ENCODE measurements at places on chromosomes 6 and 20.

- DNase-seq, result no peak
Observed at GRCh38 chr20:45339799-45340198, 8.4 kb downstream of the SDC4 start.

DNA sequence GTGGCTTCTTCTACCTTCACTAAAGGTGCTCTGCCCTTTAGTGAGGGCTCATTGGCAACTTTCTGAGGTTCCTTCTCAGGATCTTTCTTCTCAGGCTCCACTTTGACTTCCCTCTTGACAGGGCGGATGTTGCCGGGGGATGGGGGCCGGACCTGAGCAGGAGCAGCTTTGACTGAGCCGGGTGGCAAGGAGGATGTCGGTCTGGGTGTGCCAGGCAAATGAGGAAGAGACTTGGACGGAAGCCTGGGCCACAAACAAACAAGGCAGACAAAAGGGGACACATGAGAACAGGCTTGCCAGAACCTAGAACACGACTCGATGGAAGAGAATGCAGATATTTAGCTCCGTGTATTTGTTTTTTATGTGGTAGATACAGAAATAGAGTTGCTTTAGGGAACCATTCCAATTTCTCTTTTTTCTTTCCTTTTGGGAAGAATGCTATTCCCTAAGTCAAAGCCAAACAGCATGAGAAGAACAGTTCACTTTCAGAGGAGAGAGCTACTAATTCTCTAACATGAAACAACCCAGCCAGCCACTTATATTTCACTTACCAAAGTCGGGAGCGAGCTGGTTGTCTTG, 76.2 kb upstream of the BCLAF1 start:
- DNase-seq, result peak; percentile 53

DNA sequence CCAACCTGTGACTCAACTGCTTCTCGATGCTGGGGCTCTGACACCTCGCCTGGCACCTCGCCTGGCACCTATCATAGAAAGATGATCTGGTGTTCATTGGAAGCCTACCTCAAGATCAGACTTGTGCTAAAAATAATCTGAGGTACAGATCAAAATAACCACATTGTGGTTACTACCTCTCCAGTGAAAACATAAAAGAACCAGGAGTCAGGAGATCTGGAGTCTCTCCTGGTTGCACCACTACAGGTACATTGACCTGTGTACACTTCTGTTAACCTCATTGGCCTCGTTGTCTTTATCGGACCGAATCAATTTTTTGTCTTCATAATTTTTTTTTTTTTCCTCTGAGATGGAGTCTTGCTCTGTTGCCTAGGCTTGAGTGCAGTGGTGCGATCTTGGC, 695.9 kb downstream of the HDGFL1 start:
- DNase-seq, result no peak

- DNase-seq, result no peak
Observed at GRCh38 chr20:39100691-39101090, 138.5 kb downstream of the DHX35 start.

GRCh38 chr6:34114695-34115402, 31.0 kb downstream of the GRM4 start:
- no peak for DNase-seq

DNA sequence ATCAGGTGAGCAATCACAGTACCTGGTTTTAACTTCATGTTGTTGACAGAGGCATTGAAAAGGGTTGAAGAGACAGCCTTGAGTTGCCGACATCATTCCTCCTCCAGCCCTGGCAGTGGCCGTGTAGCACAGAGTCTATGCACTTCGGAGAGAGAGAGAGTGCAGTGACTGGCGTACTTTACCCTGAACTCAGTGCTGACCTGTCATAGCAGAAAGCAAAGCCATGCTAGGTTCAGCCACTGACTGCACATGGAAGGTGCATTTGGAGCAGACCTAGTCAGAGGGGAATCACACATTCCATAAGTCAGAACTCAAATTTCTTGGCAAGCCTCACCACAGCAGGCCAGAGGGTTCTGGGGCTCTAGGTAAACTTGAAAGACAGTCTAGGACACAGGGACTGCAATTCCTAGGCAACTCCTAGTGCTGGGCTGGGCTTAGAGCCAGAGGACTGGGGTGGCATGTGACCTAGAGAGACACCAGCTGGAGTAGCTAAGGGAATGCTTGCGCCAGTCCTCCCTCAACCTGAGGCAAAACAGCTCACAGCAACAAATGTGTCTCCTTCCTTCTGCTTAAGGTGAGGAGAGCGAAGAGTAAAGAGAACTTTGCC, 69.1 kb downstream of the ELOVL4 start:
- no peak for DNase-seq

All from suppressor macrophage treated with lipopolysaccharide for 1 hour (primary cell).